ENCODE measurements at places on chromosomes 1 and 21. TPM values are rescaled to one million over a fixed set of nuclear protein-coding genes. Genes with fewer than 3 reads are reported as not detected.
A peak's percentile ranks its signal among the peaks of the same experiment; 100 is the strongest.

The NEK2 gene
- total RNA-seq = 37.0 TPM

The CLCA4 gene
- total RNA-seq = not detected

The RORC gene
- 0.60 TPM for total RNA-seq

The TSPEAR gene
- total RNA-seq = 0.08 TPM

The LYPD8 gene
- total RNA-seq = 5.1 TPM

The SLC45A3 gene
- 7.1 TPM for total RNA-seq

The FMO3 gene
- 0.35 TPM for total RNA-seq

The DRAM2 gene
- total RNA-seq = 34.0 TPM

The MROH7 gene
- total RNA-seq = not detected

The ELF3 gene
- total RNA-seq = 1.9 TPM

The SPRR2A gene
- total RNA-seq = not detected

The AIM2 gene
- 39.5 TPM for total RNA-seq

The KCNK2 gene
- total RNA-seq = 0.60 TPM

The MEX3A gene
- total RNA-seq = 4.5 TPM

The ORC1 gene
- 29.4 TPM for total RNA-seq

GRCh38 chr1:179973198-179974110 lies 18.8 kb downstream of the CEP350 start:
- no peak for DNase-seq

GRCh38 chr1:41018018-41018410 lies 3.5 kb downstream of the SLFNL1 start:
- DNase-seq = no peak

- no peak for DNase-seq
These were observed 8.4 kb downstream of the MTF2 start for GRCh38 chr1:93087532-93087931.

- DNase-seq = no peak
These were observed 15.6 kb downstream of the STRIP1 start for GRCh38 chr1:110049801-110050601.

- peak; percentile 28 for DNase-seq
These were observed 113.0 kb downstream of the GLIS1 start for GRCh38 chr1:53625766-53626520.

GRCh38 chr1:105894006-105894405 lies 1162.5 kb upstream of the PRMT6 start:
- DNase-seq = no peak

DNA sequence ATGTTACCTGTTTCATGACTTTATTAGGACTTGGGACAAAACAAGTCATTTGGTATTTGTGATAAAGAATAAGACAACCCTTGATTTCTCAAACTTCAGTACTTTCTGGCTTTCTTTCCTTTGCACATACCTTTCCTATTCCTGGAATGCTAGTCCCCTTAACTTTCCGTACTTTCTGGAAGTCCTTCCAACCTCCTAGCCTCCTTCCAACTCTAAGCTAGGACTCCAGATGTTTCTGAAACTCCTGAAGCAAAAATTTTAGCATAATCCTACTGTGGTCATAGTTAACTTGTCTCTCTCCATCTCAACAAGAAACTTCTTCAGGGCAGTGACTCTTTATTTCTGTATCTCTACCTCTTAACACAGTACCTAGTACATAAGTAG lies 19.8 kb upstream of the C1orf105 start:
- DNase-seq = no peak

DNA sequence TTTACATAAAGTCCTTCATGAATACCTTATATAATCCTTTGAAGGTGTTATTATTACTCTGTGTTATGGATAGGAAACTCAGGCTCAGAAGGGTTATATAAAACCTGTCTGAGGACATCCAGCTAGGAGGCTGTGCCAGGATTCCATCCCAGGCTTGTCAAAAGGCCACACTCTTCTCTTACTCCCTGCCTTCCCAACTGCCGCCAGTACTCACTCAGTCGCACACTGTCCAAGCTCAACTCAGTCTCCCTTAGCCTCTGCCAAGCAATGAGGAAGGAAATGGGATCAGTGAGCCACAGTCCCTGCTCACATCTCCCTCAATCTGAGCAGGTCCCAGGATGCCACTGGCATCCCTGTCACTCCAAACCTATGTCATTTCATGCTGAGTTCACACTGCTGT lies 94.4 kb downstream of the NAV1 start:
- DNase-seq = no peak

DNA sequence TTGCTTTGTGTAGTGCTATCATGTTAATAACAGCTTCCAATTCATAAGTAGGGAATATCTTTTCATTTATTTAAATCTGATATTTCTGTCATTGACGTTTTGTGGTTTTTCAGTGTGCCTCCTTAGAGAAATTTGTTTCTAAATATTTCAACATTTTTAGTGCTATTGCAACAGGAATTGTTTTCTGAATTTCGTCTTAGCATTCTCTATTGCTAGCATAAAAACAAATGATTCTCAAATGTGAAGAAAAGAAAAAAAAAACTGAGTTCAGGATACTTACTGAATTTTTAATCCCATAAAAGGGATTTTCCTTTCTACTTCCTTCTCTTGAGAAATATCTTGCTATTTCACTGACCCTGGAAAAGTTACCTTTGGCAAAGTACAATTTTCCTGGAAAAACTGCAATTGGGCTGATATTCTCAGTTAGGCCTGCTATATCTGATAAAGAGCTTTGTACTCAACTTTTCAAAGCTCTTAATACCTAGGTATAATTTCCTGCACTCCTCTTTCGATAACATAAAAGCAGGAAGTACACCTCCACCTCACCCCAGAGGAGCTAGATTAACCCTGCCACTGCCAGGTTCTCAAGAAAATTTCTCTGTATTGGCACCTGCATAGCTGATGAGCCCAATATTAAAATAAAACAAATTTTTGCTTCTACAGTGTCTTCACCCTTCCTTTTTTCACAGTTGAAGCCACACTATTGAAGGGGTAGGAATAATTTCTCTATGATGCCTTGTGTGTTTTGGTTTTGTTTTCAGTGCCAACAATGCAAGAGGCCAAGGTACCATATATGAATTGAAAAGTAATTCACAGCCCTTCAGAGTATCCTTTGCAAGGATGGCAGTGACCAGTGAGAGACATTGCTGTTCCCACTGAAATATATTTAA lies 35.6 kb downstream of the PTPN14 start:
- no peak for DNase-seq

GRCh38 chr21:14491269-14491681 lies 54.8 kb downstream of the SAMSN1 start:
- DNase-seq = no peak

- peak; percentile 93 for DNase-seq
These were observed 49.6 kb downstream of the HSF2BP start for GRCh38 chr21:43609501-43610340.

- DNase-seq = no peak
These were observed 6.4 kb upstream of the LRP8 start for GRCh38 chr1:53334312-53334711.

- no peak for DNase-seq
These were observed 53.9 kb upstream of the ASPM start for GRCh38 chr1:197200272-197200899.

- DNase-seq = peak; percentile 34
These were observed 26.2 kb upstream of the C1orf105 start for GRCh38 chr1:172394141-172394751.

- DNase-seq = no peak
These were observed 3.0 kb upstream of the SUMO3 start for GRCh38 chr21:44820851-44821250.

- DNase-seq = no peak
These were observed 59.3 kb downstream of the LAMC2 start for GRCh38 chr1:183245357-183245756.

DNA sequence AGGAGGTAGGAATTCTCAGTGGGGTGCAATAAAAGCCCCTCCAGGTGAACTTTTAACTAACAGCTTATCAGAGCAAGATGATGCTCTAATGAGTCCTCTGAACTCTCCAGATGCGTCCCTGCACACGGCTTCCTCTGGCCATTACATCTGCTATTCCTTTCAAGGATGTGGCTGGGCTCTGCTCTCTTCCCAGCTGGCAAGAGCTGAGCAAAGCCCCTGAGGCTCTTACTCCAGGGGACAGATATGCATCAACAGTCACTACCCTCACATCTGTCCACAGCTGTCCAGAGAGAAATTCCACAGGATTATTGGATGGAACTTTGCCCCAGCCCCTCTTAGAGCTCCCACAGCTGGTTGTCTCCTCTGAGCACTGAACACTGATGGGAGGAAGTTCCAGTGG lies 267.8 kb downstream of the C1orf94 start:
- no peak for DNase-seq

DNA sequence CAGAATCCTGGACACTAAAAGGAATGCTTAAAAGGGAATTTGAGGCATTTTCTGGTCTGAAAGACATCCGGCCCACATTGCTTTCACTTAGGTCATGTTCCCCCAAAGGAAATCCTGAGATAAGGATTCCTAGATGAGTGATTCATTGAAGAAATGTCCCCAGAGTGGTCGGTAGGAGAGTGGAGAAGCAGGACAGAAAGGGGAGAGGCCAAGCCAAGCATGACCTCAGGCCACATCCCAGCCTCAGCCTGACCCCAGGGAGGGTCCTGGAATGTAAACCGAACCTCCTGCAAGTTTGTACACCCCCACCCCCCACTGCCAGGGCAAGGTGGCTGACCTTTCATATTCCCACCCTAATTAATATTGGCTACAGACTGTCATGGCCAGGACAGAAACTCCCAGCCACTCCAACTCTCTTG lies 16.6 kb downstream of the HIVEP3 start:
- DNase-seq = peak; percentile 80

DNA sequence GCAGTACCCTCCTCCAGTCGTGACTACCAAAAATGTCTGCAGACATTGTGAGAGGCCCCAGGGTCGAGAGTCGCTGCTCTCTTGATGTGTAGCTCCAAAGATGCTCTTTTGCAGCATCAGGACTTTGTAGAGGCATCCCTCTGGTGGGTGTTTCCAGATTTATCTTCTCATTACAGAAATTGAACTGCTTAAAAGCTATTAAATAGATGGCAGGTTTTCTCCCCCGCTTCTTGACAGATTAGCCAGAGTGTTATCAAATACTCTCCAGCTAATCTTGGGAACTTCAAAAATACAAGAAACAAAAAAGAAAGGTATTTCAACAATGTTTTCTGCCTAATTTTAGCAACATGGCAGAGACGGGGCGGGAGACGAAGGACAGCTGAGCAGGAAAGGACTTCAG lies 265.2 kb downstream of the KIF26B start:
- DNase-seq = no peak

DNA sequence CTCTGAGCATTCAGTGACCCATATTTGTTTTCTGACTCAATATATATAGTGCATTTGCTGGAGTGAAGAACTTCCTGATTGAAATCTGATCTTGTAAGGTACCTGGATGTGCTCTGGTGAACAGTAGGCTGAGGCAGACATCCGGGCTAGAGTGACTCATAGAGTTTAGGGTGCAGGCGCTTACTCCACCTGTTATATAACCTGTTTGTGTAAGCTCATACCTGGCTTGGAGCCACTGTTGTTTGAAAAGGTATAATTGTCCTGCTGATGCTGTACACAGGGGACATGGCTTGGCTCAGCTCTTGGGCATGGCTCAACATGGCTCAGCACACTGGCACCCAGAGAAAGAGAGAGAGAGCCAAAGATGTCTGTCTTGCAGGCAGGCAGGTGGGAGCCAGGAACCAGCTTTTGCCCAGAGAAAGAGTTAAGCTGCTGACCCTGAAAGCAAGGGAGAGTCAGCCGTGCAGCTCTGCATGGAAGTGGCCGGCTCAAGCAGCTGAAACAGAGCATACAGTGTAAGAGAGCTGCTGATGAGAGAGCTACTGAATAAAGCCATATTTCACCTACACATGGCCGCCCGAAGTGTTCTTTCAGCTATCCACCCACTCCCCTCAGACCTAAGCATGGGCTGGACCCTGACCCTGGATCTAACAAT lies 43.2 kb downstream of the GJA5 start:
- DNase-seq = peak; percentile 32

DNA sequence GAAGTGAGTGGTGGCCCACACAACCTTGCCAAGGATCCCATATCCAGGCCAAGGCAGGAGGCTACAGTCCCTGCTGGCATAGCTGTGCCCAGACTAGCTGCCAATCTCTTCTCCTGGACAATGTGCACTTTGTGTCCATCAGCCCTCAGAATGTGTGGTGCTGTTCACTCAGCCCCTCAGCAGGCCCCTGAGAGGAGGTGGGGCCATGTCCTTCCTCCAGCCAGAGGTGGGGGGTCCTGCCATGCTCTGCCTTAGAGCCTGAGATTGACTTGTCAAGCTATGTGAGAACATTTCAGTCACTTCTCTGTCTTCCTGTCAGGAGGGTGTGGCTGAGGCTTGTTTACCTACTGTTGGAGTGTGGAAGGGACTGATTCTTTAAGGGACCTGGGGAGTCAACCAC lies 1.4 kb downstream of the NCF2 start:
- DNase-seq = no peak

GRCh38 chr1:234970731-234971476 lies 157.7 kb downstream of the TOMM20 start:
- peak; percentile 98 for DNase-seq

- no peak for DNase-seq
These were observed 2.4 kb downstream of the SSX2IP start for GRCh38 chr1:84687714-84688462.

DNA sequence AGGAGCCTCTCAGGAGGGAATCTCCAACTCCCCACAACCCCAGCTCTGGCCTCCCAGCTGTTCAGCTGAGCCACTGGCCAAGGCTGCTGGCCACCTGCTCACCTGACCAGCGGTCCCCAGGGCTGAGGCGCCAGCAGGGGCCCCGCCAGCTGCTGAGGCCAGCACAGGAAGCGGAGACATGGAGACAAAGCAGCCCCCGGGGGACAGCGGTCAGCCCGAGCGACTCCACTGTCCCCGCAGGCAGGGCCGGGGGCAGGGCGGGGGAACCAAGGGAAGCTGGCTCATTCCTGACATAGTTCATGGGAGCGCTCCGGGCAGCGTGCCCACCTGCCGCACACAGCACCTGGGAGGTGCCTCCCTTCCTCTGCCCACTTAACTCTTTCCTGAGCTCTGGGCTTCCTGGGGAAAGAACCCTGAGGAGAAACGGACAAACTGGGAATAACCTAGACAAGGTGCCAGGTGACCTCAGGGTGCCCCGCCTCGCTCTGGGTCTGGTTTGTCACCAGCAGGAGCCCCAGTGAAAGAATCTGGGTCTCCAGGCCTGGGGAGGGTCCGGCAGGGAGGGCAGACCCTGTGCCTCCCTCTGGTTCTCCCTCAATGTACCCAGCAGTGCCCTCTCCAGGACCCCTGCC lies 10.7 kb downstream of the EPHA2 start:
- peak; percentile 82 for DNase-seq

- peak; percentile 91 for DNase-seq
These were observed 323.1 kb upstream of the FAM78B start for GRCh38 chr1:166489670-166490436.

DNA sequence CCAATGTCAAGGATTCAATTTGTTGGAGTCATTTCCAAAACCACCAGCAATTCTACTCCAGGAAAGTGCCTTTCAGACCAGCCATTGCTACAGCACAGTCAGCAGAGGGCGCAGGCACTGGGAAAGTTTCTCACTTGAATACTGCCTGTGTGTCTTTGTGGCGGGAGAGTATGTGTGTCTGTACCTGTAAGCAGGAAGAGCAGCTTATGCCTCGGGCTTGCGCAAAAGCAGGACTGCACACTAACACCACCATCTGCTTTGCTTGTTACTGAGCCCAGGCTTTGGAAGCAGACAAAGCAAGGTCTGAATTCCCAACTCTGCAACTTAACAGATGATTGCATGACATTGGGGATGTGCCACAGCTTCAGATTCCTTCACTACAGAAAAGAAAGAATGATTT lies 7.0 kb upstream of the CTSE start:
- peak; percentile 75 for DNase-seq

- DNase-seq = no peak
These were observed 6.8 kb upstream of the TADA1 start for GRCh38 chr1:166882893-166883292.

All from H4 (cell line).